ENCODE measurements at places on chromosomes 2 and 18.

GRCh38 chr18:78510636-78511035 is 469.0 kb upstream of the SALL3 start:
- DNase-seq = no peak

DNA sequence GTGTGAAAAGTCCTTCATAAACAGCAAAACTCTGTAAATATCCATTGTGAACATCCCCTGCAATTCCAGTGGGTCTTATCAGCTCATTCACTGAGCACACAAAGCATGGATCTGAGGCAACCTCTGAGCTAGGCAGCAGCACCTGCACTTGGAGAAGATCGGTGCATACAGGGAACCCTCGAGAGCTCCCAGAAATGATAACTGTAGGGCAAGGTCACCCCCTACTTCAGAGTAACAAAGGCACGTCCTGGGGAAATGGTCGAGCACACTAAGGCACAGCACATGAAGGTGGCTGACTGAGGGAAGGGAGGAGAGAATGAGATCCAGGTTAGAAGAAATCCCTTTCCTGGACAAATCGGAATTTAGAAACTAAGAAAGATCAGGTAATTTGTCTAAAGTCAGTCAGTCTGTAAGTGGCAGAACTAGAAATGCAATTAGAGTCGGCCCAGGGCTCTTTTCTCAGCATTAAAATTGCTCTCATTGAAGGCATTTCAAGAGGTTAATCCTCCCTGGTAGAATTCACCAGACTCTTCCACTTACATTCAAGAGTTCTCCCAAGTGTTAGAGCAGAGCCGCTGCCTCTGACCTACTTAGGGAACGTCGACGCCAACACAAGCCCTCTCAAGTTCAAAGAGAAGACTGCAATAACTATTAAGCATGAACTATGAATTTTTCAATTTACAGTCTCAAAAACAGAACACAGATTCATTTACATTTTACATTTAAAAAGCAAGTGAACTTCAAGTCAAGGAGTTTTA is 45.9 kb downstream of the PXDN start:
- no peak for DNase-seq

DNA sequence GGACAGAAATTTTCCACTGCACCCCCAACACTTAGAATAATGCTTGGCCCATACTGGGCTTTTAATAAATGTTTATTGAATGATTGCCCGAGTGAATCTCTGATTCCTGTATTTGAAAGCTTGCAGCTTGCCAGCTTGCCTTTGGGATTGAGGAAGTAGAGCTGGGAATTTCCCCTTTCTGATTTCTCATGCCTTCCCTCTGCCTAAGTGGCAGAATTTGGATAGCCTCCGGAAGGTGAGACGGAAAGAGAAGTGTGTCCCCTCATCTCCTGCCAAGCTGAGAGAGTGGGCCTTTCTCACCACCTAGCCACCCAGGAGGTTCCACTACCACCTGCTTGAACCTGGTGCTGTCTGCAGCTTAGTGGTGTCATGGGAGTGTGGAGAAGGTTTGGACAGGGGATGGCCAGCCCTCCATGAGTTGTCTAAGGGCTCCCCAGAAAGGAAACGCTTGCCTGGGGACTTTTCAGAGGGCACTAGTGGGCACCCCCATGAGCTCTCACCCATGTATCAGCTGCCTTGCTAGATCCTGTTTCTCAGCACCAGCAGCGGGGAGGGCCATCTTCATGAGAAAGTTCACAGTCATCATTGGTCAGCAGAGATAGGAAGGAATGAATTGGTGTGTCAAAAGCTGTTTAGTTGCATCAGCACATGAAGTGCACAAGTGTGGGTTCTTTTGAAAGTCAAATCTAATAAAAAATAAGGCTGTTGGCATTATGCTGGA is 8.6 kb upstream of the NCOA1 start:
- no peak for DNase-seq

GRCh38 chr2:159904959-159905305 is 106.9 kb upstream of the CD302 start:
- DNase-seq = no peak

DNA sequence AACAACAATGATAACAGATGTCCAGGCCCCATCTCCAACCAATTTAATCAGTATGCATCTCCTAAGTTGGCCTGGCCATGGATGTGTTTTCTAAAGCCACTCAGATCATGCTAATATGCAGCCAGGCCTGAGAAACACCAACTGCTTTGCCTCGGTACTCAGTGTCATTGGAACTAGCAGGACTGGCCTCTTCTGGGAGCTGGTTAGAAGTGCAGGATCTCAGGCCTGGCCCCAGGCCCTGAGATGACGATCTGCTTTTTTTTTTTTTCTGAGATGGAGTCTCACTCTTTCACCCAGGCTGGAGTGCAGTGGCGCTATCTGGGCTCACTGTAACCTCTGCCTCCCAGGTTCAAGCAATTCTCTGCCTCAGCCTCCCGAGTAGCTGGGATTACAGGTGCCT is 69.1 kb downstream of the IRS1 start:
- no peak for DNase-seq

- no peak for DNase-seq
Measured at GRCh38 chr2:53715568-53715967, 52.0 kb upstream of the CHAC2 start.

DNA sequence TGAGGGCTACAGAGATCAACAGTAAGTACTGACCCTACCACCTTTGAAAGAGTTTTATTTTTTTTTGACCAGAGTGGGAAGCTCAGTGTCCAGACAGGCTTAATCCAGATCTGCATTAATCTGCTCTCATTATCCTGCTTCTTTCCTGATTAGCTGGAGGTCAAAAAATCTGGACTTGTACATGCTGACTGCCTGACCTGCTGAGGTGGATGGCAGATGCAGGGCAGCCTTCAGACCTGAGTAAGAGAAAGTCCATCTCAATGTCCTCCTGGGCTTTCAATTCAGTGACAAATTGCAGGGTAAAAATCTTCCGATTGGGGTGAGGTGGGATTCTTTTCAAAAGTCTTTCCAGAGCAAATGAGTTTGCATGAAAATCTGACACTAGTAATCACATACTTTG is 998.8 kb upstream of the PIK3C3 start:
- DNase-seq = no peak

DNA sequence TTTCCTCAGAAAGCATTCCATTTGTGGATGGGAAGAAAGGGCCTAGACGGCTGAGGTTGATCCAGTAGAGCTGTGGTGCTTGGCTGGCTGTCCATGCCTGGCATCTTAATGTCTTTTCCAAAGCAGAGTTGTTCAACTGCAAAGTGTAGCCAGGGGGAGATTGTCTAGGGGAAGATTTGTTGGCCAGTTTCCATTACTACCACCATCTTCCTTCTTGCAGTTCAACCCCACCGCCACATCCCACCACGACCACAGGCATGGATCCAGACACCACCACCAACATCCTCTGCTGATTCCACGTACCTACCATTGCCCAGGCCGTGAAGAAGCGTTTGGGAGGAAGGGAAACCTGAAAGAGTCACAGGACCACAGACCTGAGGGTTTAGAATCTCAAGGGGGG is 50.7 kb upstream of the HAAO start:
- DNase-seq = no peak

Measured in effector memory CD8-positive, alpha-beta T cell (primary cell).